ENCODE measurements at places on chromosomes 5 and 9.

GRCh38 chr5:160036243-160036642 is 27.3 kb downstream of the TTC1 start:
- DNase-seq = no peak

- no peak for DNase-seq
Observed at GRCh38 chr9:71364186-71364955, 242.9 kb upstream of the TRPM3 start.

- DNase-seq = peak; percentile 28
Observed at GRCh38 chr5:97085459-97086181, 56.8 kb downstream of the LIX1 start.

DNA sequence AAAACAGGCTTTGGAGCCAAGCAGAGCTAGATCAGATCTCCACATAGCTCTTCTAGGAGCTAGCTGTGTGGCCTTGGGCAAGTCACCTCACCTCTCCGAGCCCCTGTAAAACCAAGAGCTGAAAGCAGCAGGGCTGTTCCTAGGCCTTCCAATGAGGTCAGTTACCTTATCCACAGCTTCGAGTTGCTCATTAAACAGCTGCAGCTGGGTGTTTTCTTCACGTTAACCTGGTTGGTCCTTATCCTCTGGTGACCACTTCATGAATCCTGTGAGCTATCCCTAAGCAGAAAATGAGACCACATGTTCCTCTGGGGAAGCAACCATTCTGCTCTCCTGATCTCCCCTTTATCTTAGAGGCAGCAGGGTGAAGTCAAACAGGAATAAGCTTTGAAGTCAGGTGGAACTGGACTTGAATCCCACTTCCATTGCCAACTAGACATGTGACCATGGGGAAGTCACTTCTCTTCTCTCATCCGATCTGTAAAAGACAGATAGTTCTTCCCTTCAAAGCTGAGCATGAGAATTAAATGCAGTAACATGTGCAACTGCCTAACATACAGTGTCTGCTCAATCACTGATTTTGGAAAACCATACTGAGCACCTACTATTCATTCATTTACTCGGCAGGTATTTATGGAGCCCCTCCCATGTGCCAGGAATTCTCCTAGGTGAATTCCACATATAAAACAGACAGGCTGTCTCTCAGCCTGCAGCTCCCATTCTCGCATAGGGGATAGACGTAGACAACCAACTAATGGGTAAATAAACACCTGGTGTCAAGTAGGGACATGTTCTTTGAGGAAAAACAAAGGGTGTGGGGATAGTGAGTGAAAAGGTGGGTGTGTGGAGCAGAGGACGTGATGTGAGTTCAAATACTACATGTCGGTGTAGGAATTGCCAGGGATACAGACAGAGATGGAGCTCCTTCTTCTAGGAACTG is 111.7 kb upstream of the BOD1 start:
- no peak for DNase-seq

GRCh38 chr5:72305194-72306142 is 14.6 kb downstream of the MRPS27 start:
- DNase-seq = no peak

- DNase-seq = no peak
Observed at GRCh38 chr5:34597034-34598027, 58.8 kb upstream of the RAI14 start.

Data from SIG-M5 (cell line).